Esophagus squamous epithelium (tissue), 5 donors: ENCODE measurements at places on chromosomes 13 and 19. TPM values are rescaled to one million over a fixed set of nuclear protein-coding genes. Genes with fewer than 3 reads are reported as not detected.

DNA sequence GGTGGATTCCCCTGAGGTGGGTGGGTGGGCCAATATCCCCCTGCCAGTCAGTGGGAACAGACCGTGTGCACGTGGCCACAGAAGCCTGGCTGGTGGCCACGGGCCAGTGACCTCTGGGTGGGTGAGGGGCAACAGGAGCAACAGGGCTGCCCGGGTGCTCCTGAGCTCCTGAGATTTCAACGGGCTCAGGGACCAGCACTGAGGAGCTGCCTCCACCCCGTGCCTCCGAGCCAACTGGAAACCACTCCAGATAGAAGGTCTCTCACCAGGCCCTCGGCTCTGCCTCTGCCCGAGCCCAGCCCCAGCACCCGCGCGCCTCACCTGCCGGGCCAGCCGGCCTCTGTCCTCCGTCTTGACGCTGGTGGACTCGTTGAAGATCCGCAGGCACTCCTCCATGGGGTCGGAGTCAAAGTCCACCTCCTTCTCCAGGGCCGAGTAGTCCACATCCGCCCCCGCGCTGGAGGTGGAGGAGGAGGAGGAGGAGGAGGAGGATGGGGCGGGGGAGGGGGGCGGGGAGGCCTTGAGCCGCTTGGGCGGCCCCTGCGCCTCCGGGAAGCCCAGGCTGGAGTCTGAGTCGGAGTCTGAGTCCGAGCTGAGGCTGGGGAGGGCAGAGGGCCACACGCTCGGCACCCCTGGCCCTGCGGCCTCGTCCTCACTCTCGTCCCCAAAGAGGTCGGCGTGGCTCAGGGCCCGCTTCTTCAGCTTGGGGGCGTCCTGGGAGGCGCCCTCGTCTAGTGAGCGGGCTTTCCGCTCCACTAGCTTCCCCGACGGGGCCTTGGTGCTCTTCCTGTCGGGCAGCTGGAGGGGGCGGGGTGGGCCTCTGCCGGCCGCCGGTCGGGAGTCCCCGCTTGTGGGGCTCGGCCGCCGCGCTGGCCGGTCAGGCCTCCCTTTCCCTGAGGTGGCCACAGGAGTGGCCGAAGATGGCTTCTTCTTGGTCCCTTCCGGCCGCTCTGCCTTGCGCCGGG, 14.8 kb upstream of the ATP8B3 start:
- no peak for DNase-seq

DNA sequence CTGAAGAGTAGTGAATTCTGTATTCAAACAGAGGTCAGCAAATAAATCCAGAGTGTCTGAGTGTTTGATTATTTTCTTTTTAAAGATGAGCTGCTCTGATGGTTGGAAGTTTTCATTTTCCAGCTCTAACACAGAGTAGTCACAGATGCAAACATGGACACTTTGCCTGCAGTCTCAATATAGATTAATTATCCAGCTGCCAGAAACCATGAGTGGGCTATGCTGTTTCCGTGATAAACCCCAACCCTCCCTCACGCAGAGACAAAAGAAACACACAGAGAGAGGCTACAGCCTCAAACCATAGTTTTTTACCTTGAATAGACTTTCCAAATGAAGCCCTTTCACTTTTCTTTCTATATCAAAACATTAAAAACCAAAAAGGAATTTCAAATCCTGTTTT, 884.7 kb downstream of the DIAPH3 start:
- DNase-seq = no peak

DNA sequence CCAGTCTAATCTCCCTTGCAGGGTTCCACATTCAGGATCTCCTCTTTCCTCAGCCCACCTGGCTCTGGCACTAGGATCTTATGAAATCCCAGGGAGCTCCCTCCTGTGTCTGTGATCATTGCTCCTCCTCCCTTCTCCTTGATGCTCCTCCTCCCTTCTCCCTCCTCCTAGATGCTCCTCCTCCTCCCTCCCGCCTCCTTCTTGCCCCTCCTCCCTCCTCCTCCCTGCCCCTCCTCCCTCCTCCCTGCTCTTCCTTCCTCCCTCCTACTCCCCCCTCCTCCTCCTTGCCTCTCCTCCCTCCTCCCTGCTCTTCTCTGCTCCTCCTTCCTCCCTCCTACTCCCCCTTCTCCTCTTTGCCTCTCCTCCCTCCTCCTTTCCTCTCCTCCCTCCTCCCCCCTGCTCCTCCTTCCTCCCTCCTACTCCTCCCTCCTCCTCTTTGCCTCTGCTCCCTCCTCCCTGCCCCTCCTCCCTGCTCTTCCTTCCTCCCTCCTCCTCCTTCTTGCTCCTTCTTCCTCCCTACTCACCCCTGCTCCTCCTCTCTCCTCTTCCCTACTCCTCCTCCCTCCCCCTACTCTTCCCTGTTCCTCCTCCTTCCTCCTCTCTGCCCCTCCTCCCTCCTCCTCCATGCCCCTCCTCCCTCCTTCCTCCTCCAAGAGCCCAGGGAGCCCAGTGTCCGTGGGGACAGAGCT, 14.9 kb upstream of the ZBTB7A start:
- DNase-seq = no peak

DNA sequence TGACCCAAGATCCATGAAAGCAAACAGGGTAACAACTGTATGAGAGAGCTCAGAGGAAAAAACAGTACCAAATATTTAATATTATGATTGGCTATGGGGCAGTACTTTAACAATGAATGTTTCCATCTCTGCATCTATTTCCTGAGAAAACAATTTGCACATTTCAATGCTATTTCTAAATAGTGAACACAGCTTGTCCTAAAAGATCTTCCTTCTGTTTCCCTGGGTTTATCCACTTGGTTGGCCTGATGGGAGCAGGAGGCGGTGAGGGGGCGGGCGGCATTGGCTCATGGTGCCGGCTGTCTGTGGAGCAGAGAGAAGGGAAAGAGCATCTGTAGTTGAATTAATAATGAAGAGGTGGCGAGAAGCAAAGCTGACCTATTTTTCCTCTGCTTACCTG, 291.4 kb downstream of the DCLK1 start:
- DNase-seq = no peak

Gene ZNF558
- 23.3 TPM for total RNA-seq

DNA sequence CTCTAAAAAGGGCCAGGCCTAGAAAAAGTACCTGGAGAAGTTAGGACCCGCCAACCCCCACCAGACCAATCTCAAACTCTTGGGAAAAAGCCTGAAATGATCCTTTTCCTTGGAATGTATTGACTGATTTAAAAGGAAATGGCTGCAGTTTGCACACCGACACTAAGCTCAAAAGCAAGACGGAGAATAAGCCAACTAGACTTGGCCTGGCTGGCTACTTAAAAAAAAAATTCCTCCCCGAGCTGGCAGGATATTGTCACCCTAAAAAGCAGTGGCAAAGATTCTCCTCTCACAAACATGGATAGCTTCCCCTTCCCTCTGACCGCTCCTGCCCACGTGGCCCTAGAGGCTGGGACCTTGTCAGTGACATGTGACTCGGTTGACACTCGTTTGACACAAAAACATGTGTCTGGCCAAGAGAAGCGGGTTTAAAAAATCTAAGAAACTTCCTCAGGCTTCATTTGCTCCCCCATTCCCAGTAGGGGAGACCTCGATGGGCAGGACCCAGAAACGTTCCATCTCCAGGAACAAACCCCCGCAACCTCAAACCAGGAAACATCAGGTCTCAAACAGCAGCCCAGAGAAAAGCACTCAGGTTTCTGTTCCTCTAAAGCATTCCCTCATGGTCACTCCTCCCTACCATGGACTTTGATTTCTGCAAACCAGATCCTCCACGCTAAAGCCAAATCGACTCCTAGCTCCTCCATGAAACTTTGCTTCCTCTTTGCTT, 1.3 kb downstream of the RFX1 start:
- no peak for DNase-seq

Gene ATP4A
- 0.18 TPM for total RNA-seq

GRCh38 chr19:7663706-7664105, 5.1 kb upstream of the RETN start:
- DNase-seq = no peak

Gene OR10H5
- total RNA-seq = not detected

- DNase-seq = no peak
Observed at GRCh38 chr13:77696879-77697216, 639 bp upstream of the SLAIN1 start.

Gene U2AF1L4
- 10.2 TPM for total RNA-seq

Gene SLC15A1
- 0.19 TPM for total RNA-seq

DNA sequence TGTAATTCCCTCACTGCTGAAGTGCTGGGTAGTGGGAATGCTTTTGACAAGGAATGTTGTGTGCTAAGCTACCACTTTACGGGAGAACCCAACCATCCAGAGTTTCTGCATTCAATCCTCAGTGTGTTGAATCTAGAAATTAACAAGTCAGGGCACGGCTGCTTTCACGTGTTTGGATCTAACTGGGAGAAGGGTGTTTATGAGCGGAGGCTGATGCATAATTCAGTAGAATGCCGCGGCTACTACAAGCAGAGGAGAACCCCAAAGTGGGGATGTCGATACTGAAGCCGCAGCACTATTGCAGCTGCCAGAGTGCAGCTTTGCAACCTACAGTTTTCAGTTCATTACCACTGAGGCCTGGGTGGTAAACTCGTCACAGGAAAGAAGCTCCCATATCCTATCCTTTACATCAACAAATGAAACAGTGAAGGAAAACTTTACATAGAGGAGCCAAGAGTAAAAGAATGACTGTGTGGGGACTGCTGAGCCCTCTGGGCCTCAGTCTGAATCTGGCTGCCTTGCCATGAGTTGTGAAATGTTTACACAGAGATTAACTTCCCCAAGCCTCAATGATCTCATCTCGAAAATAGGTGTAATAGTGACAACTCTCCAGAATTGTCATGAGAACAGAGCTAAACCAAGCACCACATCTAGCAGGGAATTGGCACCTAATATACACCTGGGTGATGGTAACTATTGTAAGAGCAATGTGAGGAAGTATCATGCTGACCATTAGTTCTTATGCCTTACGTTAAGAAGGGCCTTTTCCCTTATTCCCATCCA, 531.7 kb downstream of the MYO16 start:
- no peak for DNase-seq

- no peak for DNase-seq
Observed at GRCh38 chr19:41324231-41324702, 14.3 kb downstream of the CCDC97 start.

Gene LATS2
- 18.9 TPM for total RNA-seq

Gene TMEM259
- total RNA-seq = 182 TPM
